ENCODE measurements at places on chromosomes 13 and 19. TPM values are rescaled to one million over a fixed set of nuclear protein-coding genes. Genes with fewer than 3 reads are reported as not detected.

ZNF607 gene
- total RNA-seq: 18.0 TPM

PDE4C gene
- 3.9 TPM for total RNA-seq

CD177 gene
- 1.8 TPM for total RNA-seq

RUBCNL gene
- total RNA-seq: 5.8 TPM

PDCD2L gene
- 17.8 TPM for total RNA-seq

PINLYP gene
- 8.1 TPM for total RNA-seq

ABHD8 gene
- total RNA-seq: 23.8 TPM

ZNF600 gene
- 1.2 TPM for total RNA-seq

CATSPERD gene
- total RNA-seq: 0.23 TPM

FUT1 gene
- total RNA-seq: 10.8 TPM

CACNA1A gene
- 53.7 TPM for total RNA-seq

PROSER3 gene
- total RNA-seq: 5.5 TPM

ZNF575 gene
- total RNA-seq: 1.8 TPM

KCNC3 gene
- total RNA-seq: 3.2 TPM

TMEM190 gene
- total RNA-seq: not detected

SLC10A2 gene
- total RNA-seq: not detected

CYP4F8 gene
- total RNA-seq: not detected

C19orf67 gene
- not detected for total RNA-seq

TMEM38A gene
- 18.0 TPM for total RNA-seq

LINGO3 gene
- 5.8 TPM for total RNA-seq

PTPRH gene
- total RNA-seq: 0.69 TPM

CBY2 gene
- total RNA-seq: not detected

BTBD2 gene
- total RNA-seq: 59.3 TPM

TTC9B gene
- 45.7 TPM for total RNA-seq

IRGC gene
- total RNA-seq: not detected

PMIS2 gene
- total RNA-seq: not detected

ZNF681 gene
- 20.1 TPM for total RNA-seq

MBD3L3 gene
- not detected for total RNA-seq

BEST2 gene
- total RNA-seq: not detected

RNF225 gene
- not detected for total RNA-seq
